ENCODE measurements at places on chromosomes 4 and X. TPM values are rescaled to one million over a fixed set of nuclear protein-coding genes. Genes with fewer than 3 reads are reported as not detected.

DNA sequence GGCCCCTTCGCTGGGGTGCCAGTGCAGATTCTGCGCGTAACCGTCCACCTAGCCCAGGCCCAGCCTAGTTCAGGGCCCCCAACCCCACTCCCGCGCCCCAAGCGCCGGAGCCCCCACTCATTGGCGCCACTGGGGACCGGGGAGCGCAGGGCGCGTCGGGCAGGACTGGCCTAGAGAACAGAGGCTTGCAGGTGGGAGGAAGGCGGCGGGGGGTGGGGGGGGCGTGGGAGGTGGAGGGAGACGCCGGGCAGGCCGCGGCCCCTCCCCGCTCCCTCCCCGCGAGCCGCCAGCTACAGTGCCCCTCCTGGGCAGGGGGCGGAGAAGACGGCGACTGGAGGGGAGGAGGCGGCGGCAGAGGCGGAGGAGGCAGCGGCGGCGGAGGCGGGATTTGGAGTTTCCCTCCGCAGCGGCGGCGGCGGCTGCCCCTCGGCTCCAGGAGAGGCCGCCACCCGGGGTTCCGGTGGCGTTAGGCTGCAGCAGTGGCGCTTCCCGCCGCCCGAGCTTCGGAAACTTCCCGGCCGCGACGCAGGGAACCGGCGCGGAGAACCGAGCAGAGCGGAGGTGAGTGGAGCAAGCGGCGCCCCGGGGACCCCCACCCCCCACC is 4.8 kb upstream of the DUSP9 start:
- H3K4me3 ChIP-seq, result peak overlapping the region; percentile 17
- no peak overlapping the region for H3K27ac ChIP-seq
- no peaks in the 10 kb centered on the region for H3K4me1 ChIP-seq
- no peaks in the 10 kb centered on the region for H3K36me3 ChIP-seq

The NALF2 gene
- total RNA-seq, result 0.12 TPM

The GAGE12G gene
- not detected for total RNA-seq

The RTL5 gene
- 9.9 TPM for total RNA-seq

- no peak for DNase-seq
- H3K27me3 ChIP-seq, result no peaks in the 10 kb centered on the region
- no peak overlapping the region for H3K4me3 ChIP-seq
- no peaks in the 10 kb centered on the region for H3K36me3 ChIP-seq
Observed at GRCh38 chr4:18524667-18525066, 503.1 kb upstream of the LCORL start.

- H3K27me3 ChIP-seq, result no peaks in the 10 kb centered on the region
- no peak overlapping the region for H3K4me3 ChIP-seq
- no peak for DNase-seq
- H3K4me1 ChIP-seq, result peaks cover 60% of the 10 kb centered on the region
Observed at GRCh38 chr4:158787709-158788475, 19.1 kb downstream of the FNIP2 start.

DNA sequence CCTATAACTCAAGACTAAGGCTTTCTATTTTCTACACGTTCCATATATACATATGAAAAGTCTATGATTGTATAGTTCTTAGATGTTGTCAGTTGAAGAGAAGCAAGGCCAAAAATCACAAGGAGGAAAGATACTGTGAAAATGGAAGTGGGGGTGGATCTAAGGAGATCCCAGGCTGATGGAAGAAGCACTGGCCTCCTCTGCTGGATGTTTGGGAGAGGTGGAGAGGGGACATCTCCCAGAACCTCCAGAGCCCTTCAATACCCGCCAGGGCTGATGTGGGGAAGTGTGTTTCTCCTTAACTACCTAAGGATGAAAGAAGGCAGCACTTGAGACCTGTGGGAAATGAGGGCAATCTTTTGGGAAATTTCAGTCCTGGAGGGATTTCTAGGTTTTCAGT is 67.4 kb downstream of the RASGEF1B start:
- DNase-seq, result no peak
- no peak overlapping the region for H3K4me3 ChIP-seq
- H3K36me3 ChIP-seq, result no peaks in the 10 kb centered on the region
- H3K4me1 ChIP-seq, result peaks cover 5% of the 10 kb centered on the region
- no peak overlapping the region for H3K27ac ChIP-seq
- H3K27me3 ChIP-seq, result no peaks in the 10 kb centered on the region

DNA sequence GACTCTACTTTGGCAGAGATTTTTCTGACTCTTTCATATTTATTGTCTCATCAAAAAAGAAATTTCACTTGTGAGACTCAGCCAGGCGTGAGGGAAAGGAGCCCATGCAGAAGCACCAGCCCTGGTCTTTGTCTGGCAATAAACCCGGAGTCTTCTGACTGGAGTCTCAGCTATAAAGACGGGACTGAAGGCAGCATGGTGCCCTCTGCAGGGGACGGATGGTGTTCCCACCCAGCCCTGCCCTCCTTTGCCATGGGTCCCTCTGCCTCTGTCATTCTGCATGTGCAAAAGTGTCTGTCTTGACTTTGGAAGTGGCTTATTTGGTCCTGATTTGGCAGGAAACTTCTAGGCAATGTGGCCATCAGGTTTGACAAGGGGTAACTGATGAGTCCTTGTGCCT is 14.2 kb downstream of the ZNF185 start:
- no peak overlapping the region for H3K27ac ChIP-seq
- no peaks in the 10 kb centered on the region for H3K27me3 ChIP-seq
- H3K36me3 ChIP-seq, result no peaks in the 10 kb centered on the region
- no peak overlapping the region for H3K4me3 ChIP-seq
